ENCODE measurements at places on chromosomes 6 and 20.

DNA sequence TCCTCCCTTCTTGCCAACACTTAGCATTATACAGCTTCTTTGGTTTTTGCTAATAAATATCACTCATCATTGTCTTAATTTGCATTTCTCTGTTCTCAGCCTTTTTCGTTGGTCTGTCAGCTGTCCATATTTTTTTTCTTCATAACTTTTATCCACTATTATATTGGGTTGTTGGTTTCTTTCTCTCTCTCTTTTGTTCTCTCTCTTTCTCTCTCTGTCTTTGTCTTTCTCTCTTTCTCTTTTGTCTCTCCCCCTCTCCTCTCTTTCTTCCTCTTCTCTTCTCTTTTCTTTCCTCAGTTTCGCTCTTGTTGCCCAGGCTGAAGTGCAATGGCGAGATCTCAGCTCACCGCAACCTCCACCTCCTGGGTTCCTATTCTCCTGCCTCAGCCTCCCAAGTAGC lies 36.5 kb downstream of the JARID2 start:
- DNase-seq: no peak

DNA sequence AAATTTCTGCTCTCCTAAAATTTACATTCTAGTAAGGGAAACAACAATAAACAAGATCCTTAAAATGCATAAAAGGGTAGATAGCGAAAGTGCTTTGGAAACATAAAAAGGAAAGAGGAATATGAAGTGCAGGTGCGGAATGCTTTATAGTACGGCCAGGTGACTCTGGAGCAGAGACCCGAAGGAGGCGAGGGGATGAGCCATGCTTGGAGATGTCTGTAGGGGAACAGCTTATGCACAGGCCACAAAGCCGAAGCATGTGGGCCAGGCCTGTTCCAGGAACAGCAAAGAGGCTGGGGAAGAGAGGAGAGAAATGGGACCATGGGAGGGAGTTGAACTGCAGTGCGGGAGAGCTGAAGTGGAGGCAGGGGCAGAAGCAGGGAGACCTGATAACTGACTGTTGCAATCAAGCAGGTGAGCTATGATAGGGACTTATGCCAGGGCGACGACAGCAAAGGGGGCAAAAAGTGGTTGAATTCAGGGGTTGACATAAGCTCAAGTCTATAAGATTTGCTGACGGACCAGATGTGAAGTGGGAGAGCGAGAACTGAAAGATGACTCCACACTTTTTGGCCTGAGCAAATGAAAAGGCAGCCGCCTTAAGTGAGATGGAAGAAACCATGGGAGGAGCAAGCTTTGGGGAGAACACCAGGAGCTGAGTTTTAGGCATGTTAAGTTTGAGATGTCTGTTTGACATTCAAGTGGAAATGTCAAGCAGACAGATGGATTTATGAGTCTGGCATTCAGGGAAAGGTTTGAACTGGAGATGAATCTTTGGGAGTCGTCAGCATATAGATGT lies 83.1 kb downstream of the CNBD2 start:
- no peak for DNase-seq

DNA sequence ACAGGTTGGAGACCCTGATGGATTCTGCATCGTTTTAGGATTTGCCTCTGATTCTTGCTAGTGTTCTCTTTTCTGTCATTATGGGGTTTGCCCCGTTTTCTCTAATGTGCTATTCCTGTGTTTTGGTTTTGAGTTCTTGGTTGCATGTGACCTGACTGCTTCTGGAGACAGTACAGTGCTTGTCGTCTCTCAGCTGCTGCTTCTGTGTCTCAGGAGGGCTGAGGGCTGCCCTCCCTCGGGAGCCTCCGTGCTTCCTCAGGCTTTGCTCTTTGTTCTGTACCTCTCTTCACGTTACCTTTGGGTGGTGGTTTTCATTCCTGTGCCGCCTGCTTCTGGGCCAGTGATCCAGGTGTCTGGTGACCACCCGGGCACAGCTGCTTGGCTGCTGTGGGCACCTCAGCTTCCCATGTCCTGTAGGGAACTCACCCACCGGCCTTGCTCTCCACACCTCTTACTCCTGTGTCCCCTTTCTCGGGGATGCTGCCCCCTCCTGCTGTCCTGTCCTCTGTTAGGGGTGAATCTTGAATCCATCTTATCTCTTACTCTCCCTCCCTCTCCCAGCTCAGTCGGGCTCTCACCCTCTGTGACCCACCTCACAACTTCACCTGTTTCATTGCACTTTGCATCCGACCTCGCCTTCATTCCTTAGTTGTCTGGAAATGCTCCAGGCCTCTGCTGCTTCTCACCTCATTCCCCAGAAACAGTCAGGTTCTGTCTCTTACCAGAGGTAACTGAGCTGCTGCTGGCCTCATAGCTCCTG lies 33.2 kb downstream of the PANK2 start:
- no peak for DNase-seq

DNA sequence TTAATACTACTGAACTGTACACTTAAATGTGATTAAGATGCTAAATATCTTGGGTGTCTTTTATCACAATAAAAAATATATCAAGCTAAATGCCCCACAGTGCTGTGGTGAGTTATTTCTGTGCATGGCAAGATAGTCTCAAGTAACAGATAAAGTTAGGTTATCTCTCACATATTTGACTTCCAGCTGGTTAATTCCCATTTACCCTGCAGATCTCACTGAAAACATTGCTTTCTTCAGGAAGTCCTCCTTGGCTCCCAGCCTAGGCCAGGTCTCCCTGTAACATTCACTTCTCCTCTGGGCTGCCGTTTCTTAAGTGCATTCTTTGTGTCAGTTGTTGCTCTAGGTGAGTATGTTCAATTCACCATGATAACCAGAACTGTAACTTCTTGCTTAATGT lies 59.1 kb downstream of the SLC22A1 start:
- no peak for DNase-seq

- DNase-seq: no peak
These were observed 115.7 kb downstream of the AIG1 start for GRCh38 chr6:143176090-143177021.

DNA sequence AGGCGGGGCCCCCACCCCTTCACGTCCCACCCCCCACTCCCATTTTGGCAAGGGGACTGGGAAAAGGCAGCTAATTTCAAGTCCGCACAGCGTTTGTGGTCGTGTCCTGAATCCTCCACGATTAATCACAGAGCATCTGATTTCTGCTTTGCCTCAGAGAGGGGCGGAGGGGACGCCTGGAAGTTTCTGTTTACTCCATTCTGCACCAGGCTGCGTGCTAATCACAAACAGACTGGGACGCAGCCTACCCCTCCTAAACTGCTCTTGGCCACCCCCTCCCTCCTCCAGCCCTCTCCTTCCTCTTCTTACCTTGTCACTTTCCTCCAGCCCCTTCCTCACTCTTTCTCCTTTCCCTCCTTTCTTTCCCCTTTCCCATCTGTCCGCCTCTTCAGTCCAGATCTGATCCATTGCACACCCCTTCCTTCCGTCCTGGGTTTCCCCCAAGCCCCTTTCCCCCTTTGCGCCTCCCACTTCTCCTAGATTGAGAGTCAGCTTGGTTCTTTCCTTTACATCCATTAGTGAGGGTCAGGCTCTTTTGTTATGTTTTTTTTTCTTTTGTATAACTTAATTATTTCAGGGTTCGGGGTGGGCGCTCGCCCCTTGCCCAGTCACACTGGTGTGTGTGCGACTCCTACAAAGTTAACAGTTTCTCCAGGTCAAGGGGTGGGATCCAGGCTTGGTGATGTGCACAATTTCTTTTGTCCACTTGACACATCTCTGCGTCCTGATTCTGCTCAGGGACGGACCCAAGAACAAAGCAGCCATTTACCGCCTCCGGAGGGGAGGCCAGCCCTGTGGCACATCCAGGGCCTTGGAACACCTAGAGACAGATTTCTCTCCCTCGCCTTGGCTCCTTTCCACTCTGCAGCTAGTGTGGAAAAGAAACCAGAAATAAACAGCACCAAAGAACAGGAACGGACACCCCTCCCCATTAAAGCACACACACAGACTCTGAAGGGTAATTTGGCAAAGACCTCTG lies 520 bp upstream of the RIPOR3 start:
- no peak for DNase-seq

DNA sequence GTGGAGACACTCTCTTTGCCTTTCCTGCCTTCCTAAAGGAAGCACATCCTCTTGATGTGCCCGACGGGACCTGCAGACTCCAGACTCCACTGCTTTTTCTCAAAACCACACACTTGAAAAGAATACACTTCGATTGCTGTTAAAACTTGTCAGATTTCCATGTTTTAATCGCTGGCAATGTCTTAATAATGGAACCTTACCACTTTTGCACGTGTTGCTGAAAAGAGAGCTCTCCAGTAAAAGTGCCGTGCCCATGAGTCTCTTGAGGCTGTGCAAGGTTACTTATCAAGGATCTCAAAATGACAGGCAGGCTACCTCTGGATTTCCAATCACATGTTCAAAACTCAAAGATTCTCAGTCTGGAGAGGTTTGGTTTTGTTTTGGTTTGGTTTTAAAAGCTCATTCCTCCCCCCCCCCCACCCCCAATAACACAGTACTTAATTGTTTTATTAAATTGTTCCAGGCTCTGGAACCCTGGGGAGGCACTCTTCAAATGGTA lies 12.0 kb upstream of the TFAP2A start:
- no peak for DNase-seq

GRCh38 chr6:166908811-166909210 lies 47.5 kb downstream of the RNASET2 start:
- DNase-seq: no peak

- no peak for DNase-seq
These were observed 121.0 kb upstream of the GGTLC1 start for GRCh38 chr20:24109537-24109936.

- DNase-seq: no peak
These were observed 49.4 kb downstream of the ITCH start for GRCh38 chr20:34412453-34412852.

GRCh38 chr20:35743693-35744491 lies 1.8 kb upstream of the RBM39 start:
- no peak for DNase-seq

GRCh38 chr20:50315586-50316551 lies 125.2 kb downstream of the CEBPB start:
- no peak for DNase-seq

- no peak for DNase-seq
These were observed 195.0 kb upstream of the CEP162 start for GRCh38 chr6:84422380-84422968.

GRCh38 chr20:59062081-59062480 lies 19.5 kb upstream of the PRELID3B start:
- DNase-seq: no peak

- no peak for DNase-seq
These were observed 10.8 kb downstream of the DLK2 start for GRCh38 chr6:43444582-43444981.

DNA sequence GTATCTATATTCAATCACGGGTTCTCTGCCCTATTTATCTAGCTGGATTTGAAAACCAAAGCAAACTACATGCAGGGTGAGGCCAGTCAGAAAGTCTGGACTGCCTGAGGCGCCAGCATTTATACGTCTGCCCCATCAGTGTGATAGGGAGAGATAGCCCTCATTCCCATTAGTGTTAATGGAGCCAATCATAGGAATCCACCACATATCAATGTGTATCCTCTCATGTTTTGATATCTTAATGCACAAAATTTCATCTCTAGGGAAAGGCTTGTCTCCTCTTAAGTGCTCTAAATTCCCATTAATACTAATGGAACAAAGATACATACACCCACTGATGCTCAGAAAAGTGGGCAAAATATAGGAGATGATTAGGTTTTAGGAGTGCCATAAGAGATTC lies 376.2 kb downstream of the BTBD3 start:
- no peak for DNase-seq

GRCh38 chr6:56684342-56685101 lies 41.8 kb upstream of the DST start:
- DNase-seq: no peak

DNA sequence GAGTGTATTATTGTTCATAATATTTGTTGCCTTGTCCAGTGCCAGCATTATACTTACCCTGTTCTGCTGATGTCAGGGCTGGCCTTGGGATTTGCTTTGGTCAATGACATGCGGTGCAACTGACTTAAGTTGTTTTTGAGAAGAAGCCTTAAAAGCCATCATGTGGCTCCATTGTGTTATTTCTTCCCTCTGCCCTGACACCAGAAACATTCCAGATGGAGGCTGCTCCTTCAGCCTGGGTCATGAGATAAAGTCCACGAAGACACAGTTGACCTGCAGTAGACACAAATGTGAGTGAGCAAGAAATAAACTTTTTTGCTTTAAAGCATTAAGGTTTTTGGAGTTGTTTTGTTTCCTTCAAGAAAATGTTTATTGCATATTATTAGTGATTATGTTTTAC lies 7.5 kb upstream of the HINT3 start:
- no peak for DNase-seq

- no peak for DNase-seq
These were observed 33.3 kb downstream of the HMGN3 start for GRCh38 chr6:79201143-79201542.

- no peak for DNase-seq
These were observed 1.7 kb upstream of the TCF15 start for GRCh38 chr20:611843-612185.

GRCh38 chr20:41135888-41136679 lies 1.3 kb upstream of the PLCG1 start:
- no peak for DNase-seq

GRCh38 chr6:46221222-46221793 lies 50.5 kb upstream of the ENPP5 start:
- no peak for DNase-seq

DNA sequence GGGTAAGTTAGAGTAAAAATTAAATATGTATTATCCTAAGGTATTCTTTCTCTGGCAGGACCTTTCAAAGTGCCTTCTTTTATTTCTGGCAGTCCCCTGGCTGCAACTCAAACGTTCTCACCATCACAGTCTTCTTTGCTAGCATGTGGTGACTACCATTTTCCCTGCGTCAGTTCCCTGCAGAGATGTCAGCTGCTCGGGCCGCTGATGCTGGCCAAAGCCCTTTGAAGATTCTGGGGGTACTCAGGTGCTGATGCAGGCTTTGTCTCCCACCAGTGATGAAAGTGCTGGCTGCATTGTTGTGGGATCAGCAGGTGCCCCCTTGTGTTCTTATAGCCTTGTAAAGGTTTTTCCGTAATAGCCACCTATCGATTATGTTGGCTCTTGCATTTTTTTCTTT lies 140.1 kb downstream of the BTBD3 start:
- no peak for DNase-seq

DNA sequence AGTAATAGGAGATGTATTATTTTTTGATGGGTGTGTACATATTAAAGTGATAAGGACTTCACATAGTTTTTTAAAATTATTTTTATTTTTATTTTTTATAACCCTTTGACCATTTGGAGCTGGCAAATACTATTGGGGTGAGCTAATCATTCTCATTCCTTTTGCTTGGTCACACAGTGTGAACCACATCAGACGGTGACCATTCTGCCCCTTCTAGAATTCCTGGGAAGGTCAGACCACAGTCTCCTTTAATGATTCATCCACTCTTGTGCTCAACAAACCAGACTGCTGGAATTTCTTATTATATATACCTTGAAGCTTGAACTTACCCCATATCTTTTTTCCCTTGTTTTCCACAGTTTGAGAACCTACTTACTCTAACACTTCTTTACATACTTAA lies 23.9 kb upstream of the PRL start:
- DNase-seq: no peak

DNA sequence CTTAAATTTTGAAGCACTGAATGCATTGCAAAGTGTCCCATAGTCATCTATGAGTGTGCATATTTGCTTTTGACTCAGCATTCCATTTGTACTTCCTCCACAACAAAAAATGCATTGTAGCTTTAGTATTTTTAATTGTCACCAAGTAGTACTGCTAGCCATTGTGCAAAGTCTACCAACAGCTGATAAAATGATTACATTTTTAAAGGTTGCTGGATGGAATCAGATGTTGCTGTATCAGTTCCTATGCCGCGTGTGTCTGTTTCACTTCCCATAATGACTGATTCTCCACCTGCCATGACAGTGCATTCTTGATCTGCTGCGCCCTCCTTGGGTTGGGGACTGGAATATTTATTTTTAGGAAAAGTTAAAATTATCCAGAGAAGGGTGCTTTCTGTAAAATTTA lies 41.2 kb downstream of the SLX4IP start:
- DNase-seq: no peak
